ENCODE measurements at places on chromosomes 5 and 9.
A peak's percentile ranks its signal among the peaks of the same experiment; 100 is the strongest.

- DNase-seq = no peak
Observed at GRCh38 chr5:6279607-6280006, 98.7 kb downstream of the MED10 start.

GRCh38 chr5:134072471-134073210 lies 41.8 kb upstream of the TCF7 start:
- DNase-seq = no peak

DNA sequence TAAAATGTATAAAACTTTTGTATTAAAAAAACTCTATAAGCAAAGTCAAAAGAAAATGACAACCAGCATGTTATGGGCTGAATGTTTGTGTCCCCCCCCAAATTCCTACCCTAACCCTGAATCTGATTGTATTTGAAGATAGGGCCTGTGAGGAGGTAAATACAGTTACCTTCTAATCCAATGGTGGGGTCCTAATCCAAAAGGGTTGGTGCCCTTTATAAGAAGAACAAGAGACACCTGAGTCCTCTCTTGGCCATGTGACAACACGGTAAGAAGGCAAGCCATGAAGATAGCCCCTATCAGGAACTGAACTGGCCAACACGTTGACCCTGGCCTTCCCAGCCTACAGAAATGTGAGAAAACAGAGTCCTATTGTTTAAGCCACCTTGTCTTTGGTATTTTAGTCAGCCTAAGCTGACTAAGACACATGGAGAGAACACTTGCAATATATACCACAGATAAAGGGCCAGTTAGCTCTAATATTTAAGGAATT lies 49.7 kb upstream of the AKNA start:
- DNase-seq = no peak

DNA sequence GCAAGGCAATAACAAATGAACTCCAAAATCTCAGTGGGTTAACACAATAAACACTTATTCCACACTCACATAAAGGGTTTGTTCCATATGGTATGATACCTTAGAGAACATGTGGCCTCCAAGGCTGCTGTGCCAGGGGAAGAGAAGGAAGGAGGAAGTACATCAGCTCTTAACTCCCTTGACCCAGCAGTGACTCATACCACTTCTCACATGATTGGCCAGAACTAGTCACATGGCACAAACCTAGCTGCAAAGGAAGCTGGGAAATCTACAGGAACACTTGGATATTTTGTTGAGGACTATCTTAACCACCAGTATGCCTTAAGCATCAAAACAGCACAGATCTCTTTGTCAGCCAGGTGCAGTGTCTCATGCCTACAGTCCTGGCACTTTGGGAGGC lies 99.3 kb downstream of the SLIT3 start:
- no peak for DNase-seq

DNA sequence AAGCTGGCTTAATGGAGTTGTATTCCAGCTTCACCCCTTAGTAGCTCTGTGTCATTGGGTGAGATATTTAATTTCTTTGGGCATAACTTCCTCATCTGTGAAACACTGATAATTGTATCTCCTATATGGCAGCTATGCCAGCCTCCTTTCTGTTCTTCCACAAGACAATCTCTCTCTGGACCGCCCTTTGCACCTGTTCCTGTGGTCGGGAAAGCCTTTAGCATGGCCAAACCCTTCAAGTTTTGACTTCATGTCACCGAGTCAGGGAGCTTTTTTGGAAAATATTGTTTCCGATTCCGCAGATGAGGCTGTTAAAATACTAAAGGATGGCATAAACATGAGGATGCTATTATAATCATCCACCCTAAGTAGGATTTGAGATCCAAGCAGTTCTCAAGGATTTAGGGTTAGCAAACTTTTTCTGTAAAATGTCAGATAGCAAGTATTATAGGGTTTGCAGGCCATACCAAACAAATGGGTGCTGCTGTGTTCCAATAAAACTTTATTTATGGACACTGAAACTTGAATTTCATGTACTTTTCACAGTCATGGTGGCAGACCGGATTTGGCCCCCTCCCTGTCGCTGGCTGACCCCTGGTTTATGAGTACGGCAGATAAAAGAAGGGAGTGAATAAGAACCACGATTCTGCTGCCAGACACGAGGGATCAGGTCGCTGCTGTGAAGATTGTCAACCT lies 695 bp upstream of the NDFIP1 start:
- DNase-seq = no peak

- DNase-seq = peak; percentile 16
Observed at GRCh38 chr9:73270967-73271721, 119.5 kb downstream of the ANXA1 start.

- DNase-seq = no peak
Observed at GRCh38 chr9:33250458-33250995, 10.6 kb downstream of the SPINK4 start.

DNA sequence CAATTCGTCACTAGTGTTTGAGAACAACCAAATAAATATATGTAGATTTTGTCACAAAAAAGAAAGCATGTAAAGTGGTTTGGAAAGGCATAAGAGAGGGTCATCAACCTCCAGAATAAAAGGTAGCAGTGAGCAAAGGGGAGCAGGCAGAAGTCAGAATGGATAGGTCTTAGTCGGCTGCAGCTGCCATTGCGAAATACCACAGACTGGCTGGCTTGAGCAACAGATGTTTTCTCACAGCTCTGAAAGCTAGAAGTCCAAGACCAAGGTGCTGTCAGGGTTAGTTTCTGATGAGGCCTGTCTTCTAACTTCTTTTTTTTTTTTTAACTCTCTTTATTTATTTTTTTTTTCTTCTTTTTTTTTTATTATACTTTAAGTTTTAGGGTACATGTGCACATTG lies 208.1 kb upstream of the PIK3R1 start:
- DNase-seq = peak; percentile 60
